Thoracic aorta (tissue), 2 donors: ENCODE measurements at places on chromosomes 11 and 22.

GRCh38 chr22:48475661-48476345, 1351.9 kb downstream of the BRD1 start:
- H3K4me1 ChIP-seq = no peaks in the 10 kb centered on the region
- no peak for DNase-seq
- H3K27ac ChIP-seq = no peak overlapping the region
- no peaks in the 10 kb centered on the region for H3K27me3 ChIP-seq
- H3K4me3 ChIP-seq = no peak overlapping the region

DNA sequence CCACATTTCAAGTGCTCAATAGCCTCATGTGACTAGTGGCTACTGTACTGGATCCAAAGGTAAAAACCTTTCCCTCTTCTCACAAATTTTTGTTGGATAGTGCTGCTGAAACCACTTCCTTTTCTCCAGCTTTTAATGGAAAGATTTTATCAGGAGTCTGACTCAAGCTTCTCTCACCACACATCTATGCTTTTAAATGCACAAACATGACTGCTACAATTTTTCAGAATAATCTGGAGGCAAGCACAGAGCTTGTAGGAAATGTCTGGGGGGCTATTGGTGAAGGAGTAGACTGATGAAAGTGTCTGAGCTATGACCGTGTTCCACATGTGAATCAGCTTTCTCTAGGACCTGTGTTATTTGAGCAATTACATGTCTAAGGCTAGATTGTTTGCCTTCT, 101.1 kb upstream of the FAT3 start:
- no peak overlapping the region for H3K27ac ChIP-seq
- no peaks in the 10 kb centered on the region for H3K27me3 ChIP-seq
- H3K4me1 ChIP-seq = no peaks in the 10 kb centered on the region
- no peak for DNase-seq
- no peak overlapping the region for H3K4me3 ChIP-seq

DNA sequence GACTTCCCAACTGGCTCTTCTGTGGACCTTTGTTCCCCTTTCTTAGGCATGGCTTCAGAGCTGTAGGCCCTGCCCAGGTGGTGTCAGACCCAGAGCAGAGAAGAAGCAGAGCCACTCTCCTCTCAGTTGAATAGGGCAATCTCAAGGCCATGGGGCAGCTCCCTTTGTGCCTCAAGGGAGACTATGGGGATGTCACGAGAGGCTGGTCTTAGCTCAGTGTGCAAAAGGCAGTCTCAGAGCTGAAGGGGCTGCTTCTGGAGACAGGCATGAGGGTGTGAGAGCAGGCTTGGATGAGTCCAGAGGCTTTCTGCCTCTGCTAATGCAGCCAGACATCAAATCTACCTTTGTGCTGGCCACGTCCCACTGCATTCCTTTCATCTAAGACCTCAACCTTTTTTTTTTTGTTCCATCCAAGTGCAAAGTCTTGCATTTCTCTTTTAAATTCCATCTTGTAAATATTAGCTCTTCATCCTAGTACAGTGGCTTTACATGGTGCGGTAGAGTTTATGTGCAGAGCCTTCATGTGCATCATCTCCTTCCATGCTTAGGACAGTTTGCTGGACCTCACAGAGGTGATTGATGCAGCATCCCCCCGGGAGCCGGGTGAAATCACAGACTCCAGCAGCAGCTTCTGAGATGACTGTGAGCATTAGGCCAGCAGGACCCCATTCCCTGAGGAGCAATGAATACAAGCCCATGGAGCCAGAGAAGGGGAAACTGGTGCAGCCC, 34.2 kb upstream of the FCHSD2 start:
- H3K36me3 ChIP-seq = no peaks in the 10 kb centered on the region
- no peak overlapping the region for H3K4me3 ChIP-seq
- H3K27me3 ChIP-seq = no peaks in the 10 kb centered on the region
- peaks cover 54% of the 10 kb centered on the region for H3K4me1 ChIP-seq
- H3K27ac ChIP-seq = peak overlapping the region; percentile 85
- no peak for DNase-seq

GRCh38 chr11:17387254-17387653, 1.2 kb downstream of the KCNJ11 start:
- H3K4me3 ChIP-seq = no peak overlapping the region
- H3K27me3 ChIP-seq = no peaks in the 10 kb centered on the region
- H3K36me3 ChIP-seq = no peaks in the 10 kb centered on the region

DNA sequence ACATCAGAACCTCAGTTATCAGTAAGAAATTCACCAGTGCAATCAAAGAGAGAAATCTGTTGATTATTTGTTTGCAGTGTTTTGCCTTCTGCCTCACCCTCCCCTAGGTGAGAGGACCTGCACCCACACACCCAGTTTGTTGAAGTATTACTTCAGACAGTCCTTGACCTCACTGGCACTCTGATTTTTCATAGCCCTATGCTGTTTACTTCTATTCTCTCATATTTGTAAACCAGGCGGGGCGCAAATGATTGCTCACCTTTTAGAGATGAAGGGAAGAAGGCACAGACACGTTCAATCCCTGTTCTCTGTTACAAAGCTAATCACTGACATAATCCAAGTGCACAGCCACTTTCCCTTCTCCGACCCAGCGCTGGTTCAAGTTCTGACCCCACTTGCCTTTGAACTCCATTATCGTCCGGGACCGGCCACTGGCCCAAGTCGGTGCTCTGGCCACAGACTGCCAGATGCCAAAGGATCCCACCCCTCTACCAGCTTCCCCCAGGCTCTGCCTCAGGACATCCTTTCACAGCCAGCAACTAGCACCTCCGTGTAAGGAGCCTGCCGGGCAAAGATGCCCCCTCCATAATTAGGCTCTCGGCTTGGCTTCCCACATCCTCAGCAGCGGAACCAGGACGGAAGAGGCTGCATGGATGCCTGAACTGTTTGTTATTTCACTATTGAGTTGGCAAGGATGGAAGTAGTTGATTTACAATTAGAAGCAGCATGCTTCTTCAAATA, 1.7 kb downstream of the ETS1 start:
- peaks cover 4% of the 10 kb centered on the region for H3K4me1 ChIP-seq
- no peak overlapping the region for H3K4me3 ChIP-seq
- no peak for DNase-seq
- H3K27me3 ChIP-seq = no peaks in the 10 kb centered on the region

GRCh38 chr11:120594746-120595145, 83.2 kb downstream of the GRIK4 start:
- DNase-seq = no peak
- no peaks in the 10 kb centered on the region for H3K4me1 ChIP-seq
- H3K4me3 ChIP-seq = no peak overlapping the region
- no peaks in the 10 kb centered on the region for H3K27me3 ChIP-seq

DNA sequence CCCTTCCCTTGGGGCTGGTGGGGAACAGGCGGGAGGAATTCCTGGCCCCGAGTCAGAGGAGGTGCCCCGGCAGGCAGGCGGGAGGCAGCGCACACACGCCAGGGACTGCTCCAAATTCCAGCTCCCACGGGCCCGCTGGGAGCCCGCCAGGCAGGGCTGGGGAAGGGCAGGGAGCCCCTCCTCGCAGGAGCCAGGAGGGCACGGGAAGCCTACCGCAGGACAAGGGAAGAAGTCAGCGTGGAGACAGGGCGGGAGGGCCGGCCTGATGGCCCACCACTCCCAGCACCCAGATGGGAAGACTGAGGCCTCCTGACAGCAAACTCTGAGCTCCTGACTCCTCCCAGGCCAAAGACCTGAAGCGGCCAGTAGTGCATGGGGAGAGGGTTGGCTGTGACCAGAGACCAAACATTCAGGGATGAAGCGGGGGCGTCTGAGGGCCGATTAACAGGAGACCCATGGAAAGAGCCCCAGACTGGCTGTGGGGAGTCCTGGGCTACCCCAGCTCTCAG, 22.4 kb downstream of the RPL3 start:
- H3K36me3 ChIP-seq = no peaks in the 10 kb centered on the region
- DNase-seq = no peak
- H3K4me1 ChIP-seq = peaks cover 35% of the 10 kb centered on the region
- H3K27me3 ChIP-seq = no peaks in the 10 kb centered on the region

DNA sequence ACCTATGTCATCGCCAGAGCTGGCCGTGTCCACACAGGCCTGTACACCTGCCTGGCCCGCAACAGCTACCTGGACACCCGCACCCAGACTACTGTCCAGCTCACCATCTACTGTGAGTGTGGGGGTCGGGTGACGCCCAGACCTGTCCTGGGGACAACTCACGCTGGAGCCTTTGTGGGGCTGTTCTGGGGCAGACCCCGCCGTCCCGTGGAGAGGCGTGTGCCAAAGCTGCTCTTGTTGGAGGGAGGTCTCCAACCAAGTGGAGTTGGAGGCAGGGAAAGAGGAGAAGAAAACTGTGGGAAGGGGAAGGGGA, 4.3 kb downstream of the VSIG10L2 start:
- no peaks in the 10 kb centered on the region for H3K36me3 ChIP-seq
- no peak overlapping the region for H3K4me3 ChIP-seq
- H3K27me3 ChIP-seq = no peaks in the 10 kb centered on the region
- no peak overlapping the region for H3K27ac ChIP-seq

GRCh38 chr11:84234462-84235202, 948.5 kb upstream of the CCDC90B start:
- no peaks in the 10 kb centered on the region for H3K27me3 ChIP-seq
- no peak overlapping the region for H3K4me3 ChIP-seq
- H3K36me3 ChIP-seq = no peaks in the 10 kb centered on the region
- DNase-seq = no peak
- no peaks in the 10 kb centered on the region for H3K4me1 ChIP-seq

GRCh38 chr22:25360411-25360810, 141.0 kb downstream of the CRYBB2 start:
- H3K36me3 ChIP-seq = peaks cover 17% of the 10 kb centered on the region
- DNase-seq = no peak
- H3K27ac ChIP-seq = no peak overlapping the region
- H3K4me3 ChIP-seq = no peak overlapping the region
- H3K4me1 ChIP-seq = peaks cover 29% of the 10 kb centered on the region

DNA sequence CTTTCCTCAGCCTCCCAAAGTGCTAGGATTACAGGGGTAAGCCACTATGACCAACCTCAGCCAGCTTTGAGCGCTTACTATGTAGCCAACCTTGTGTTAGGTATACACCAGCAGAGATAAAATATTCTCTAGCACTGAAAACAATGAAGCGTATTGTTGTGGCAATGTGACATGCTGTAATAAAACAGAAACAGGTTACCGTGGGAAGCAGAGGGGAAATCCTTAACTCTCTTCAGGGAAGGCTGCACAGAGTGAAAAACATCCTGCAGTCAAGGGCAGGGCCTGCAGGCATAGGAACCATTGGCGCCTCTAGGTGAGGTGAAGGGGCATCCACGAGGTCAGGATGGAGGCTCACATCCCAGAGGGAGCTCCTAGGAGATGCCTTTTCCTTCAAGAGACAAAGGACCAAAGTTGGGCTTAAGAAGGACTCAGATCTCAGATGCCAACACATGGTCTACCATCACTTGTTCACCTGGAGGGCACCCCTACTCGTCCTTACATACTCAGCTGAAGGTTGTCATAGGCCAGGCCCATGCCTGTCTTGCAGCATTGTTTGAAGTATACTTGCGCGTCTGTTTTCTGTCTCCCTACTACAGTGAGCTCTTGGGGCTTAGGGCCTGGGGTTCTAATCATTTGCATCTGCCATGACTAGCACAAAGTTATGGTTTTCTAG, 8.0 kb downstream of the POLD4 start:
- no peak for DNase-seq
- no peaks in the 10 kb centered on the region for H3K27me3 ChIP-seq
